Activated CD8-positive, alpha-beta memory T cell treated with anti-CD3 and anti-CD28 coated beads, Interleukin-2, amount 50 U/mL, for 4 hours (primary cell): ENCODE measurements at places on chromosomes 4 and X.

DNA sequence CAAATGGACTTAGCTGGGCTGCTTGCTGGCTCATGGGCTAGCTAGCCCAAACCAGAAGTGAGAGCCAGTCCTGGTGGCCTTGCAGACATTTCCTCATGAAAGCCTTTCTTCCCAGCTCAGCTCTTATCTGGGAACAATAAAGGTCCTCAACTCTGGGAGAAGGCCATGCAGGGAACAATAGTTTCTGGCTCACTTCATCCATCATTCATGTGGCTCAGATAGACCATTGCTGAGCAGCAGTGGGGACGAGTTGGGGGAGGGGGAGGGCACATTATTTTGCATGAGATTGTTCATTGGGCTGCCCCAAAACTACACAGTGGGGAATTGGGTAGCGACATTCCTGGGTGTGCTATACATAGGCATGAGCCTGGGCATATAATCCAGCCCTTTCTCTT lies 47.6 kb downstream of the NHSL2 start:
- DNase-seq = no peak

DNA sequence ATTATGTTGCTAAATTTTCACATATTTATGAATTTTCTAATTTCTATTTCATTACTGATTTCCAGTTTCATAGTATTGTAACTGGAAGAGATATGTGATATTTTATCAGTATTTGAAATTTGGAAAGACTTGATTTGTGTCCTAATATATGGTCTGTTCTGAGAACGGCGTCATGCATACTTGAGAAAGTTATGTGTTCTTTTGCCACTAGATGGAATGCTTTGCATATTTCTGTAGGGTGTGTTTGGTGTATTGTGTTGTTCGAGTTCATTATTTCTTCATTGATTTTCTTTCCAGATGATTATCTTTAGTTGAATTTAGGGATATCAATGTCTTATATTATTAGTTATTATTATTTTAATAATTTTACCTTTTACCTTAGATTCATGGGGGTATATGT lies 110.6 kb upstream of the ITM2A start:
- DNase-seq = no peak

GRCh38 chr4:11548597-11549082 lies 119.9 kb upstream of the HS3ST1 start:
- no peak for DNase-seq

DNA sequence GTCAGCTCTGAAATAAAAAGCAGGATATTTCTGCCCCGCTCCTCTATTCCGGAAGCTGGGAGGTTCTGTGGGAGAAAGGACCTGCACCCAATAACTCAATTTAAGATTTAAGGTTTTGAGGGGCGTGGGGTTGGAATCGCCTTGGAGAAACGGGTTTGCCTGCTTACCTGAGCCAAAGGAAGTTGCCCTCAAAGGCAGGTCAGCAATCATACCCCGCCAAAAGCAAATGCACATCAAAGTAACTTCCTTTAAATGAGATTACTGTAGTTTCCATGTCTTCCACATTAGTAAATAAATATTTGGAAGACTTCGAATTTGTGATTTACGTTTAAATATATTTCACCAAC lies 978 bp upstream of the HS3ST1 start:
- DNase-seq = no peak

- no peak for DNase-seq
Measured at GRCh38 chr4:165715211-165715610, 157.8 kb upstream of the TLL1 start.

DNA sequence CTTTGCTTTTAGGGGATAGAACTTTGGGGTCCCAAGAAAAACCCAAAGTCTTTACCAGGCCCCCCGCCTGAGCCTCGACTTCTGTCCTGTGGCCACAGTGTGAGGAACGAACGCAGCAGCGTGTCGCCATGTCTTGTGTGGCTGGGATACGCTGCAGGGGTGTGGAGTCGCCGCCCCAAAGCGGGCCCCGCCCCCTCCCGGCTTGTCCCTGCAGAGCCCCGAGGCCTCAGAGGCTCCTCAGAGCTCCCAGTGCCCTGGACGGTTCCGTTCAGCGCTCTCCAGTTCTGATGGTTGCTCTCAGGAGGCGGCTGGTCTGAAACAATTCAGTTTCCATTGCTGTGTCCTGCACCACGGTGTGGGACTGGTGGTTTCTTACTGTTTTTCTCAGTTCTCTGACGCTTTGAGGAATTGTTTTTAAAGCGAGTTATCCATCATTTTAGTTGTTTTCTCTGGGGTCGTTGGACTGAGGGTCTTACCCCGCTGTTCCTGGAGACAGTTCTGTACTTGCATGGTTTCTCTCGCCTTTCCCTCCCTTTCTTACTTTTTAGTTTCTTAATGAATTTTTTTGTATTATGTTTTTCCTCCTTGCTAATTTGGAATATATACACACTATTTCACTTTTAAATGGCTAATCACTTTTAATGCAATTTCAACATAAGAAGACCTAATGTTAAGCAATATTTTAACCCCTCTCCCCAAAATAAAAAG lies 1.6 kb upstream of the IDUA start:
- peak; percentile 74 for DNase-seq

GRCh38 chr4:37951461-37952352 lies 8.5 kb upstream of the PTTG2 start:
- DNase-seq = no peak

DNA sequence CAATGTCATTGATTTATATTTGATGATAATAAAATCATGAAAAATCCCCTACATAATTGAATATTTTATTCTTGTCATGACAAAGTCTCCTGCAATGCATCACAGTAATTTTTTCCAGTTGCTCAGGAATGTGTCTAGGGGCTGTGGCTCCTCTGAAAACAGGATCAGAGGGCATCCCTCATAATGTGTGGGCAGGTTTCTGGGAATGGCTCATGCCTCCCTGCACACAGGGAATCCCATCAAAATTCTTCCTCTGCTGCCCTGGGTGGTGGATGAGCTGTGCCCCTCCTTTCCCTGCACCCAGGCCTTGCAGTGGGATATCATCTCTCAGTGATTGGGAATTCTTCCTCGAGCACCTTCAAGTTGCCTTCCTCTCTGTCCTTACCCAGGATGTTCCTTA lies 20.4 kb upstream of the PUDP start:
- no peak for DNase-seq

DNA sequence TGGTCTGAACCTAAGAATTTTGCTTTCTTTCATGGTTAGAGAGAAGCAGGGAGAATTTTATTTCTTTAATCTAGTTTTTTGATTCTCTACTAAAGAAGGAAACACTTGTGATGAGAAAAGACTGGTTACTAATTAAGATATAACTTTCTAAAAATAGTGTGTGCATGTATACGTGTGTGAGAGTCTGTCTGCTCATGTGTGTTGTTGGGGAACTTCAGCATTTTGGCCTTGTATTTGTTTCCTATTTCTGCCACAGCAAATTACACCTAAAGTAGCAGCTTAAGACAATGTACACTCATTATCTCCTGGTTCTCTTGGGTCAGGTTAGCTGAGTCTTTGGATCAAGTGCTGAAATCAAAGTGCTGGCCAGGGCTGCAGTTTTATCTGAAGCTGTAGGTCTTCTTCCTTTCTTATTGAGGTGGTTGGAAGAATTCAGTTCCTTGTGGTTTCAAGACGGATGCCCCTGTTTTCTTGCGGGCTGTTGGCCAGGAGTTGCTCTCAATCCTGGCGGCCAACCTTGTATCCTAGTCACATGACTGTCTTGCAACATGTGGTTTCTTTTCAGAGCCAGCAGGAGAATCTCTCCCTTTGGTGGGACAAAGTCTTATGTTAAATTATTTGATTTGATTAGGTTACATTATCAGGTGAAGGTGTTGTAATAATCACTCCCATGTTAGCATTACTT lies 188.4 kb upstream of the CLNK start:
- DNase-seq = no peak

DNA sequence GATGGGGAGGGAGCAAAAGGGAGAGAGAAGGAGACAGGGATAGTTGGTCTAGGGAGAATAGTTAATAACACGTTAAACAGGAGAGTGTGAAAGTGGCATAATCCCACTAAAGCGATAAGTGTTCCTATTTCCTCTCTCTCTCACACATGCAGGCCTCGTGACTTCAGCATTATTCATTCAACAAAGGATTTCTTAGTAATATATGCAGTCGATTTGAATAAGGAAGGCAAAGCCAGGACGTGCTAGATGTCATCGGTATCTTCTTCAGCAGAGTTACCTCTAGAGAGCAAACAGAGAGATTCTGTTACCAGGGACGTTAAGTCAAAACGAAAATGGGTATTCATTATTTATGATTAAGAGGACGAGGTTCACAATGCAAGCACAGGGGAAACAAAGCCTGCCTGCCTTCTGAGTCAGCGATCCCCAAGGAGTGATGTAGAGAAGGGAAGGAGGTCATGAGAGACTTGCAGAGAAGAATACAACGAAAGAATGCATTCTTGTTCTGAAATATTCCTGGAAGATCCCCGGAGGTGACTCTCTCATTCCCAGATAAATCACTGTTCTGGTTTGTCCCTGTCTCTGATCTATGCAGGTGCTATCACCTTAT lies 1048.4 kb downstream of the NLGN4X start:
- no peak for DNase-seq

DNA sequence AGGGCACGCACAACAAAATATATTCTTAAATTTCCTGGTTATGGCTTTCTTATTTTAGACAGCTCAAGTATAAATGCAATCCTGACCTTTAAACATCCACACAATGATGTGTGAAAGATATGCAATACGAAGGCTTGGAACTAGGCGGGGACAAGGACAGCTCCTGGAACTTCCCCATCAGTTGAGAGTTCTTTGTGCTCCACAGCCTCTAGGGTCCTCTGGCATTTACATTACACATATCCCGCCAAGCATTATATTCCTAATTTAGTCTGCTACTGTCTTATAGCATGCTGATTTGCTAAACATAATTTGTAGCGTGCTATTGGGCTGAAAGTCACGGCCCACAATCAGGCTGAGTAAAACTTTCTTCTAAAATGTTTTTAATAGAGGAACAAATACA lies 74.4 kb downstream of the FTHL17 start:
- DNase-seq = no peak

DNA sequence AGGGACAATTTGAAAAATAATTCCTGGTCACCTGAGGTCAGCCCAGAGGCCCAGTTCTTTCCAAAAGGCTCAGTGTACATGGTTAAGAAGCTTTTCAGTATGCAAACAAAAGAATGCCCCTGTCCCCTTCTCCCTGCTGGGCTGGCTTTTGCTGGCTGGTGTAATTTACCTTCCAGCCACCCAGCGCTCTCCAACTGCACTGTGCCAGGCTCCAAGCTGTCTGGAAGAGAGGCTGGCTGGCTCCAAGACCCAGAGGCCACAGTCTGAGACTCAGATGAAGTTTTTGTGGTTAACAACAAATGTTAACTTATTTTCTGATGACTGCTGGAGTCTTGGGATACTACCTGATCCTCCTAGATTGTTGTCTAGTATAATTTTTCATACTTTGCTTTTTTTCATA lies 11.9 kb upstream of the KIT start:
- DNase-seq = no peak
